ENCODE measurements at places on chromosomes 12 and 14. TPM values are rescaled to one million over a fixed set of nuclear protein-coding genes. Genes with fewer than 3 reads are reported as not detected.

DNA sequence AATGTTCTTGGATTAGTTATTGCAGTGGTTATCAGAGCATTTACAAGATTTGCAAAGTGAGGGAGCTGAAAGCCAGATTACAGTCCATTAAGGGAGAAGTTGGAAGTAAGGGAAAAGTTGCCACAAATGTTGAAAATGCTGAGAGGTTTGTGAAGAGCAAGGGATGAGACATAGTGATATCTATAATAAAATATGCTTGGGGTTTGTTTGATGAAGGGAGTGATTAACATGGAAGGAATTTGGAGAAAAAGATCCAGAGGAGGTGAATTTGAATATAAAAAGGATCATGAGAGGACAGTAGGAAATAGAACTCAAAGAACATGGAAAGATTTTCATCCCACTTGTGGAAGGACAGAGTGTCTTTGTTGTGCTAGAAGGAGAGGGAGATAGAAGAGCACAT, 19.3 kb upstream of the CCER1 start:
- no peaks in the 10 kb centered on the region for H3K27me3 ChIP-seq
- no peak overlapping the region for H3K4me3 ChIP-seq
- no peaks in the 10 kb centered on the region for H3K36me3 ChIP-seq
- DNase-seq, result no peak

DNA sequence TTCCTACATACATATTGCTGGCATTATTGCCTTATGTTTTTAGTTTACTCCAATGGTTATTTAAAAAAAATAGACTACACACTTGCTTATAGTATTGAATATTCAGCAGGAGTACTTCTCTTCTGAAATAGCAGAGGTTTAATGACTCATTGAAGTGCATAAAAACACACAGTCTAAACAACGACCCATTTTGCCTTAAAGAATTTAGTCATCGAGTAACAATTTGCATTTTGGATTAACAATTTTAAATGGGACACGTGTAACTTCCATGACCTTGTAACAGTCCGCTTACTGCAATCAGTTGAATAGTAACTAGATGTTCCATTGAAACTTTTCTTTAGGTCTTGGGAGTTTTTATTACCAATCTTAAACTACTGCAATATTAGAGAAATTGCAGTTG, 9.0 kb downstream of the TRHDE start:
- no peaks in the 10 kb centered on the region for H3K4me1 ChIP-seq
- H3K36me3 ChIP-seq, result no peaks in the 10 kb centered on the region
- DNase-seq, result no peak

- peaks cover 22% of the 10 kb centered on the region for H3K4me1 ChIP-seq
- no peaks in the 10 kb centered on the region for H3K27me3 ChIP-seq
- no peak overlapping the region for H3K27ac ChIP-seq
- H3K4me3 ChIP-seq, result no peak overlapping the region
- DNase-seq, result no peak
Measured at GRCh38 chr14:102916347-102917055, 6.0 kb upstream of the AMN start.

The SERPINA5 gene
- total RNA-seq, result 0.90 TPM

- no peak overlapping the region for H3K27ac ChIP-seq
- no peak overlapping the region for H3K4me3 ChIP-seq
- H3K4me1 ChIP-seq, result no peaks in the 10 kb centered on the region
- DNase-seq, result no peak
- H3K36me3 ChIP-seq, result no peaks in the 10 kb centered on the region
Measured at GRCh38 chr14:72800848-72801370, 93.0 kb downstream of the DPF3 start.

- H3K27me3 ChIP-seq, result no peaks in the 10 kb centered on the region
- peak overlapping the region; percentile 73 for H3K27ac ChIP-seq
Measured at GRCh38 chr12:124006846-124007713, 34.1 kb downstream of the ZNF664 start.

GRCh38 chr12:67460388-67460787, 188.2 kb upstream of the DYRK2 start:
- no peaks in the 10 kb centered on the region for H3K27me3 ChIP-seq
- DNase-seq, result no peak
- no peaks in the 10 kb centered on the region for H3K36me3 ChIP-seq
- no peak overlapping the region for H3K4me3 ChIP-seq
- H3K27ac ChIP-seq, result no peak overlapping the region

The FGF6 gene
- total RNA-seq, result not detected

The HRK gene
- total RNA-seq, result not detected

DNA sequence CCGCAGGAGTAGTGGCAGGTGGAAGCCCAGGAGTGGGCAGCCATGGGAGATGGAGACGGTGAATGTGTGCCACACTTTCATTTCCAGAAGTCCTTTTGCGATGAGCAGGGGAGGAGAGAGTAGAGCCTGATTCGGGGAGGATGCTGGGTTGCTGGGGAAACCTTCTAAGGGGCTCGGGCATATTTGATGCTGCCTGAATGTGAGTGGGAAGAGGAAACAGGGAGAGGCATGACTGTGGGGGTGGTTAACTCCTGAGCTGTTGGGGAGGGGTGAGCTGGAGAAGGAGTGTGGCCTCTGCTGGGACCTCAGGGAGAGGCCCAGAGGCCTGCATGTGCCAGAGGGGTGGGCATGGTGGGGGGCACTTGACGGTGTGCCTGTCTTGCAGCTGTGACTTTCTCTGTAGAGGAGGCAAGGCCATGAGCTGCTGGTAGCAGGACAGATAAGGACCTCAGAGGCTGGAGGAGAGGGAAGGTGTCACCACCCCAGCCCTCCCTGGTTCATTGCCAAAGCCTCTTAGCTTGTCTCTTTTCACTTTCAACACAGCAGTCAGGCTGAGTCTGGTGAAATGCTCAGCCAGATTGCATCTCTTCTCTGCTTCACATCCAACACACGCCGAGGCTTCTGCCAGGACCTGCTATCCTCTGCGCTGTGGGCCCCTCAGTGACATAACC, 11.4 kb downstream of the GLT1D1 start:
- no peaks in the 10 kb centered on the region for H3K4me1 ChIP-seq
- H3K27ac ChIP-seq, result no peak overlapping the region
- no peak overlapping the region for H3K4me3 ChIP-seq
- no peak for DNase-seq
- no peaks in the 10 kb centered on the region for H3K27me3 ChIP-seq

GRCh38 chr12:28320353-28320752, 130.1 kb downstream of the CCDC91 start:
- H3K27me3 ChIP-seq, result no peaks in the 10 kb centered on the region
- no peak overlapping the region for H3K4me3 ChIP-seq
- no peaks in the 10 kb centered on the region for H3K36me3 ChIP-seq
- no peak overlapping the region for H3K27ac ChIP-seq
- H3K4me1 ChIP-seq, result no peaks in the 10 kb centered on the region
- DNase-seq, result no peak
